ENCODE measurements at places on chromosomes 3 and 15.

DNA sequence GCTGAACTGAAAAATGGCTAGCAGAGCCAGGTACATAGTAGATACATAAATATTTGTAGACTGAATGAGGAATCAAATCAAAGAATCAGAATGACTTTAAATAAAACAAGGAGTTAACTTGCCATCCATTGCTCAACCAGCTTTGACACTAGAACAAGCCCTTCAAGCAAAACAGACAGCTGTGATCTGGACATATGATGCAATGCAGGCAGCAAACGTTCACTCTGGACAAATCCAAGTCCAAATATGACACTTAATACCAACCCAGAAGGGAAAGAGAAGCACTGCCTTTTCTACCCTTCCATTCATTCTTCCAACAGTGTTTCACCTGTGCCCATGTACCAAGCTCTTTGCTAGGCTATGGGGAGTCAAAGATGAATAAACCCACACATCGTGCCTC lies 4.5 kb downstream of the THRB start:
- DNase-seq: no peak

DNA sequence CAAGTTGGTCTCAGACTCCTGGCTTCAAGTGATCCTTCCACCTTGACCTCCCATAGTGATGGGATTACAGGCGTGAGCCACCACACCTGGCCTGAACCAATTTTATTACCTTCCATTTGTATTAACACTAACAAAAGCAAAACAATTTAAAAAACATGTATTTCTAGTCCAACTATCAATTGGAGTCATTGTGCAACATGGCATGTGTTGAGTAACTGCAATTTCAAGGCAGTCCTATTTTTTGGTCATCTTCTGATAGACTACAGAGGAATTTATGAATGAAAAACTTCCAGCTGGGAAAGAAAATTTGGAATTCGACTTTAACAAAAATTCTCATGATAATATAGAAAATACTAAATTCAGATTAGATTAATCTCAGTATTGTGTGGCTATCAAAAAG lies 16.8 kb downstream of the SPTSSB start:
- DNase-seq: no peak

- DNase-seq: no peak
Observed at GRCh38 chr15:52551762-52552161, 17.1 kb downstream of the ARPP19 start.

- no peak for DNase-seq
Observed at GRCh38 chr3:76923485-76923884, 116.4 kb upstream of the ROBO2 start.

DNA sequence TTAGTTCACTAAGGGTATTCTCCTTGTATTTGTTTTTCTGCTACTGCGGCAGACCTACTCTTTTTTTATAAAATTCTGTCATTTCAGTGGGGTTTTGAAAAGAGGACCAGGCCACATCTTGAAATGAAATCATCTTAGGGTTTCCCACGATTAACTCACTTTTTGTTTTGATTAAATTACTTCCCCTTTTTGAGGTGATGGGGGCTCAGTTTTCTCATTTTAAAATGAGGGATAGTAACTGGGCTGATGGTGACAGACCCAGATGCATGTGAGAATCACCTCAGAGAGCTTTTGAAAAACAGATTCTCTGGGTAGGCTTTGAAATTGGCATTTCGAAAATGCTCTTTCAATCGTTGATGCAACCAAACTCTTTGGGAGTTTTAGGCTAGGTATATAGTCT lies 24.2 kb downstream of the UBE2Q2 start:
- DNase-seq: no peak

DNA sequence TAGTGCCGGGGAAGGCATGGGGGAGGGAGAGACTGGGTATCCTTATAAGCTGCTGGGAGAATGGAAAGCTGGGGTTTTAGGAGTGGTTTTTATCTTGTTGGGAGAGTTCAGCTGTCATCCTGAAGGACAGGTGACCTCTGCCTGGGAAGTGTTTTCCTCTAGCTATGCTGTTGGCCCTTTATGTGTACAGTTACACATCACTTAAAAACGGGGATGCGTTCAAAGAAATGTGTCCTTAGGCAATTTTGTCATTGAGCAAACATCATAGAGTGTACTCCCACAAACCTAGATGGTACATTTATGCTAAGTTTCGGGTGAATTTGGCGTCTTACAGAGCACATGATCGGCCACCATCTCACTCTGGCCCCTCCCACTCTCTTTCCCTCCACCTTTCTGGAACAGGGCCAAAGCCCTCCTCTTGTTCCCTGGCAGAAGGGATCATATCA lies 164.3 kb upstream of the NUDT16 start:
- DNase-seq: no peak

- DNase-seq: no peak
Observed at GRCh38 chr3:50078622-50079021, 10.1 kb upstream of the RBM5 start.

- no peak for DNase-seq
Observed at GRCh38 chr3:38528457-38528856, 32.3 kb downstream of the EXOG start.

GRCh38 chr3:172717493-172718088 lies 6.7 kb upstream of the NCEH1 start:
- no peak for DNase-seq

GRCh38 chr3:46914849-46915248 lies 37.3 kb downstream of the PTH1R start:
- no peak for DNase-seq

DNA sequence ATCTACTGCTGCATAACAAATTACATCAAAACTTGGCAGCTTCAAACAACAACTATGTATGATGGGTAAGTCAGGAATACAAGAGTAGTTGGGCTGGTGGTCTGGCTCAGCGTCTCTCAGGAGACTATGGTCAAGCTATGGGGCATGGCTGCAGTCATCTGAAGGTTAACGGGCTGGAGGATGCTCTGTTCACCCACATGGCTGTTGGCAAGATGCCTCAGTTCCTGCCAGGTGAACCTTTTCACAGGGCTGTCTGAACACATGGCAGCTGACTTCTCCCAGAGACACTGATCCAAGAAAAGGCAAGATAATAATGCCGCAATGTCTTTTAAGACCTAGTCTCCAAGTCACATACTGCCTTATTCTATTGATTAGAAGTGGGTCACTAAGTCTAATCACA lies 63.7 kb downstream of the GPR176 start:
- no peak for DNase-seq

DNA sequence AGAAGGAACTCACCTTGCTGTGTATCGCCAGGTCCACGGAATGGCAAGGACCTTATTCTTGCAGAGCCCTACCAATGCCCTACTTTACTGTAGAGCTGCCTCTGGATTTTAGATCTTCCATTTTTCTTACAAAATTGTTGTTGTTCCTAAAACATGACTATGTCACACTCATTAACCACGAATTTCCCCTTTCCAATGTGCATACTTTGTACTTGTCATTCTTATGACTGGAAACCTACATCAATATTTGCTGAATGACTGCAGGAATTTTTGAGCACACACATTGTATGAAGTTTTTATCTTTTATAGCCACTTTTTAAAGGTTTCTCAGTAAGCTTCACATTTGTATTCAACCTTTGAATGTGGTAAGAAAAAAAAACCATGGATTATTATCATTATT lies 35.9 kb upstream of the CMSS1 start:
- no peak for DNase-seq

GRCh38 chr3:4340077-4340410 lies 36.9 kb downstream of the SETMAR start:
- DNase-seq: no peak

DNA sequence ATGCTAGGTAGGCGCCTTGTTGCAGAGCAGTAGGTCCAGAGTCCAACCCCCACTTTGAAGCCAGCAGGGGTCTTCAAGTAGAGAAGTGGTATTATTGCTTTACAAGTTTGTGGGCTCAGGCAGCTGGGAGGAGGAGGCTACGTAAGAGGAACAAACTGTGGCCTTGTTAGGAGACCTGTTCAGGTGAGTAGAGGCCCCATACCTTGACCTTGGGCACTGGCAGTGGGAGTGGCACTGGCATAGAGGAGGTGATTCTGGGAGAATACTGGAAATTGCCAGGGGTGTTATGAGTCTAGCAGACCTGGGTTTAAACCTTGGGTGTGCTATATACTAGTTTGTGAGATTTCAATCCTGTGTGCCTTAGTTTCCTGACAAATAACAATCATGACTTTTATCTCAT lies 34.6 kb upstream of the SCAANT1 start:
- no peak for DNase-seq

- DNase-seq: no peak
Observed at GRCh38 chr15:25718169-25718536, 145.0 kb downstream of the ATP10A start.

DNA sequence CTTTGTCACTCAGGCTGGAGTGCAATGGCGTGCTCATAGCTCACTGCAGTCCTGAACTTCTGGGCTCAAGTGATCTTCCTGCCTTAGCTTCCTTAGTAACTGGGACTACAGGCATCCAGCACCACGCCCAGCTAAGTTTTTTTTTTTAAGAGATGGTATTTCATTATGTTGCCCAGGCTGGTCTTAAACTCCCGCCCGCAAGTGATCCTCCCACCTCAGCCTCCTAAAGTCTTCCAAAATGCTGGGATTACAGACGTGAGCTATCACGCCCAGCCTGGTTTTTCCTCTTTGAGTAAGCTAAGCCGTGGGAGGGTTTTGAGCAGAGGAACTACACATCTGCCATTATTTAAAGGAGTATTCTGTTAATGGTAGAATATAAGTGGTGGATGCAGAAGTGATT lies 7.4 kb upstream of the LRRFIP2 start:
- DNase-seq: no peak

DNA sequence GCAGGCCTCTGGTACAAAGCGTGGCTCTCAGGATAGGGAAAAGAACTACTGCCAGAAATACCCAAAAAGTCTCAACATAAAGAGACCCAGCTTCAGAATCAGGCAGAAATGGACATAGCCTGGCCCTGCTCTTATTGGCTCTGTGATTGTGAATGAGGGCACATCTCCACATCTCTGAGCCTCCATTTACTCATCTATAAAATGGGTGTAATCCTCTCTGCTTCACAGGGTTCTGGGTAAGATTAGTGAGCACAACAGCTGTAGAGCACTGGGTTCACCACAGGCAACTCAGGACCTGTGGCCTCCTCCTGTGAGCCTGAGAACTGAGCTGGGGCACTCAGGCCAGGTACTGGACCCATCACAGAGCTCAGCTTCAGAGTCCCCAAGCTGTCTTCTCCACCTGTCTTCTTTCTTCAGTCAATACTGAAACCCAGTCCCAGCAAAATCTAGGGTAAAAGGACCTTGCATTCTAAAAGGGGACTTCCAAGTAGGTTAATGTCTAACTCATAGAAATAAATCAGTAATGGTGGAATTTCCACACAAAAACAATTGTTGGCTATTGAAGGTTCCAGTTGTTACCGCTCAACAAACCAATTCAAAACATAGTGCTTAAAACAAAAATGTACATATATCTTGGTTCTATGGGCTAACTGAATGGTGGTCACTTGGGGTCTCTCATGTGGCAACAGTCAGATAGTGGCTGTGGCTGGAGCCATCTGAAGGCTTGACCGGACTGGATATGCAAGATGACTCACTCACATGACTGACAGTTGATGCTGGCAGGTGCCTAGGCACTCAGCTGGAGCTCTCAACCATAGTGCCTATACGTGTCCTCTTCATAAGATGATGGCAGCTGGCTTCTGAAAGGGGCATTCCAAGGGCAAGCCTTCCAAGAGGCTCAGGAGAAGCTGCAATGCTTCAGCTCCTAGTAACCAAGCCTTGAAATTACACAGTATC lies 47.3 kb downstream of the TRIM42 start:
- DNase-seq: no peak
